Lung (tissue), 17 donors: ENCODE measurements at places on chromosomes 1 and 21.

- no peak for DNase-seq
These were observed 124.6 kb downstream of the TRIM33 start for GRCh38 chr1:114386129-114387009.

DNA sequence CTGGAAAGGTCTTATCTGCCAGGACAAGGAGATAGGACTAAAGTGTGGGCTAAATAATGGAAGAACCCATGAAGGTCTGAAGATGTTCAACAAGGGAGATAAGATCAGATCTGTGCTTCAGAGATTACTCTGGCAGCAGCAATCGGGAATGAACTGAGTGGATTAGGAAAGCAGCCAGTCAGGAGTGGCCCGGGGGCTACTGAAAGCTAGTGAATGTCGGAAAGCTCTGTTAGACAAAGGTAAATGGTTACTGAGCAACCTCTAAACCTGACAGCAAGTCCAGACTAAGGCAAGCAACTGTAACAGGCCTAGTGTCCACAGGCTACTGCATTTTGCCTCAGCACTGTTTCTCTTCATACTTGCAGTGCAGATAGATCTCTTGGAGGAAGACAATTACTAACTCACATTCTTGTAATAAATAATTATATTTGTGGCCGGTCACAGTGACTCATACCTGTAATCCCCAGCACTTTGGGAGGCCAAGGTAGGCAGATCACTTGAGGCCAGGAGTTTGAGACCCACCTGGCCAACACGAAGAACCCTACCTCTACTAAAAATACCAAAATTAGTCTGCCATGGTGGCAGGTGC, 12.5 kb downstream of the IQGAP3 start:
- no peak for DNase-seq

- no peak for DNase-seq
These were observed 168.3 kb upstream of the DUSP10 start for GRCh38 chr1:221910222-221910621.

GRCh38 chr1:224458996-224459395, 24.4 kb upstream of the WDR26 start:
- peak; percentile 79 for DNase-seq

DNA sequence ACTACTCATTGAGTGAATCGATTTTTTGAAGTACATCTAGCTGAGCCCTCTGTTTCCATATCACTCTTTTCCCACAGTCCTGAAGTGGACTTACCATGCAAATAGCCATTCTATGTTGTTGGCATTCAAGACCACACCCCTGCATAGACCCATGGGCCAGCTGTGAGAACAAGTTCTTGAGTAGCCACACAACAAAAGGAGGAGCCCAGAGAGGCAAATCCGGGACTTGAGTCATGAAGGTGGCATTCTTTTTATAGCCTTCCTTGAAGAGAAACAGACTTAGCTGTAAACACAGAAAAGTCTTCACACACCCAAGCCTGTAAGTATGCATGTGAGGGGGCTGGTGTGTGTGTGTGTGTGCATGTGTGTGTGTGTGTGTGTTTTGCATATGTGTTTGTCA, 13.8 kb upstream of the SPRR5 start:
- DNase-seq = no peak

- DNase-seq = peak; percentile 55
These were observed 41.0 kb upstream of the HAO2 start for GRCh38 chr1:119327450-119328155.

DNA sequence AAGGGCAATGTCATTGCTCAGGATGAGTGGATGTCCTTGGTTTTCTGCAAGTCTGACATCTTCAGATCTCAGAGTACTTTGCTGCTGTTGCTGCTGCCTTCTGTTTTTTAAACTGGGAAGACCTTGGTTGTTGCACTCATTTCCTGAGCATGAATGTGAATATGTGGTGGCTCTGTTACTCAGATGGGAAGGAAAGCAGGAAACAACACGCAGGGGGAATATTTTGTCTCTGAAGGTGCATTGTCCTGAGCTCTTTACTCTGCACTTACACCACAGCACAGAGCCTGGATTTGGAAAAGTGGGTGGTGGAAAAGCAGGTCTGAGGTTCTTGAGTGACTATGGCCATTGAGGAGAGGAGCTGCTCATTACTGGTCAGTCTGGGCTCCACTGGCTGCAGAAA, 36.3 kb downstream of the PTGFRN start:
- no peak for DNase-seq

GRCh38 chr1:201539561-201540431, 869 bp downstream of the NAV1 start:
- DNase-seq = peak; percentile 61

GRCh38 chr1:33874636-33875035, 10.8 kb downstream of the HMGB4 start:
- DNase-seq = no peak

- DNase-seq = peak; percentile 89
These were observed 265.9 kb downstream of the PRDM2 start for GRCh38 chr1:13965770-13966398.

- peak; percentile 23 for DNase-seq
These were observed 235.2 kb downstream of the DISC1 start for GRCh38 chr1:231861541-231862481.

DNA sequence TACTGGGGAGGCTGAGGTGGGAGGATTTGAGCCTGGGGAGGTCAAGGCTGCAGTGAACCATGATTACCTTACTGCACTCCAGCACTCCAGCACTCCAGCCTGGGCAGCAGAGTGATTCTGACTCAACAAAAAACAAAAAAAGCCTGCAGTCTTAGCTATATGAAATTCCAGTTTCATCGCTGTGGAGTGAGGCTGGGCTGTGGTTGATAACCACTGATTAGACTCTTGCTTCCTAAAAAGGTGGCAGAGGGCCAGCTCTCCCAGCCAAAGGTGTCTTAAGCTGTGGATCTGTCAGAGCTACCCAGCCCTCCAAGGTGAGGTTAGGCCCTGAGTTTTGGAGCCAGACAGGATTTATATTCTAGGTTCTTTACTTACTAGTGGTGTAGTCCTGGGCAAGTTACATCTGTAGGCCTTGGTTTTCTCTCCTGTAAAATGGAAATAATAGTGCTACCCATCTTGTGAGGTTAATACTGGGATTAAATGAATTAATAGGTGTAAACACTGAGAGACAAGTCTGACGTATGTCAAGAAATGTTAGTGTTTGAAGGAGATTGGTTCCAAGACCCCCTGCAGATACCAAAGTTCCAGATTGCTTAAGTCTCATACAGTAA, 35.9 kb downstream of the TMCC2 start:
- no peak for DNase-seq

GRCh38 chr1:21060523-21060922, 116.2 kb downstream of the EIF4G3 start:
- no peak for DNase-seq

GRCh38 chr1:209095627-209096595, 487.6 kb upstream of the CAMK1G start:
- no peak for DNase-seq

GRCh38 chr1:43370564-43370963, 2.8 kb upstream of the ELOVL1 start:
- no peak for DNase-seq

- DNase-seq = peak; percentile 26
These were observed 13.2 kb upstream of the MFN2 start for GRCh38 chr1:11967028-11967547.

GRCh38 chr1:174039027-174039426, 16.9 kb upstream of the RC3H1 start:
- no peak for DNase-seq

DNA sequence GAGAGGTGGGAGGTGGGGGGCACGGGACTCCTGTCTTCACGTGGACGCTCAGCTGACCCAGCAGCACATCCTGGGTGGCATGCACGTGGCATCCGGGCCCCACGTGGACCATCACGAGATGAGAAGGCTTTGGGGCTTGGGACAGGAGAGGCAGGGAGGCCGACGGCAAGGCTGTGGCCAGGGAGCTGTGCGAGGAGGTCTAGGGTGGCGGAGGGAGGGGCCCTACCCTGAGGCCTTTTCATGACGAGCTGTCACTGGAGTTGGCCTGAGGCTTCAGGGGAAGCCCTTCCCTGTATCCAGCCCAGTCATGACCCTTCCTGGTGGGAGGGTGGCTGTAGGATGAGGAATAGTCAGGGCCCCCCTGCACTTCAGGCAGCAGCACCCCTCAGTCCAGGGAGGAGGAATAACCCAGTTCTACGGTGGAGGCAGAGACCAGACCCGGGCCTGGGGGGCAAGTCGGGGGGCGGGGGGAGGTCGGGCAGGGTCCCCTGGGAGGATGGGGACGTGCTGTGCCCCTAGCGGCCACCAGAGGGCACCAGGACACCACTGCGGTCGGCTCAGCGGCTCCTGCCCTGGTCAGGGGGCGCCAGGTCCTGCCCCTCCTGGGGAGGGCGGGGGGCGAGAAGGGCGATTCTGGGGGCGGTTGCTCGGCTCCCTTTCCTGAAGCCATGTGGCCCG, 2.0 kb upstream of the PERM1 start:
- DNase-seq = peak; percentile 63

GRCh38 chr1:53644496-53644895, 94.5 kb downstream of the GLIS1 start:
- no peak for DNase-seq

- DNase-seq = no peak
These were observed 158.2 kb upstream of the IRF2BP2 start for GRCh38 chr1:234768171-234768568.
